ENCODE measurements at places on chromosomes 16 and 17. TPM values are rescaled to one million over a fixed set of nuclear protein-coding genes. Genes with fewer than 3 reads are reported as not detected.

Gene CDH8
- total RNA-seq: 7.0 TPM

DNA sequence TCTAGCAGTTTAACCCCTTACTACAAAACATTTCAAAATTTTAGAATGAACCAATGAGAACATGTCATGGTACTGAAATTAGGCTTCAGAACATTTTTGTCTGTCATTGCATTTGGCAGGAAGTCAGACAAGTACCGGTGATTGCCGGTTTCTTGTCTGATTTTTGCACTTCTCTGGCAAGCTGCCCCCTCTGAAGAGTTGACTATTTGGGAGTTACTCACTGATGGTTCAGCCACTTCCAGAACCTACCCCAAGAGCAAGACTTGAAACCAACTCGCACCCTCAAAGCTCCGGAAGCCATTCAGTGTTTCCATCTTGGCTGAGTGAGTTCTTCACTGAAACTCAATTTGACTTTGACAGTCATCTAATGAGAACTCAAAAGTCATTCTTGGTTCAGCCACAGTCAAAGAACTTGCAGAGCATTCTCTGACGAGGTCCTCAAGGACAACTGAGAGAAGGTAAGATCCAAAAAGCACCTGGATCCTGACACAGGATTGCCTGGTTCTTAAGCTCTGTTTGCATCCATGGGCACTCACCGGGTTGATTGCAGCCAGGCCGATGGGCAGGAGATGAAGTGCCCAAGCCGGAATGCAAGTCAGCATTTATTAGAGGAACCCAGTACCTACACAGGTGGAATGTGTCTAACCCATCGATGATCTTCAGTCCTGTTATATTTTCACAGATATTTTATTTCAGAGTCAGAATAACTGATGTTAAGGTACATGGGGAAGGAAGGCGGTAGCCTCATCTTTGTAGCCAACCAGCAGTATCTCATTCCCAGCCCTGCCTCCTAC, 93.6 kb downstream of the USP22 start:
- H3K36me3 ChIP-seq: no peaks in the 10 kb centered on the region
- no peak overlapping the region for H3K4me3 ChIP-seq
- DNase-seq: no peak

GRCh38 chr16:2027024-2028010, 615 bp downstream of the NHERF2 start:
- peak overlapping the region; percentile 55 for H3K27ac ChIP-seq
- H3K27me3 ChIP-seq: no peaks in the 10 kb centered on the region
- H3K36me3 ChIP-seq: peaks cover 3% of the 10 kb centered on the region
- DNase-seq: no peak
- H3K4me3 ChIP-seq: peak overlapping the region; percentile 90

DNA sequence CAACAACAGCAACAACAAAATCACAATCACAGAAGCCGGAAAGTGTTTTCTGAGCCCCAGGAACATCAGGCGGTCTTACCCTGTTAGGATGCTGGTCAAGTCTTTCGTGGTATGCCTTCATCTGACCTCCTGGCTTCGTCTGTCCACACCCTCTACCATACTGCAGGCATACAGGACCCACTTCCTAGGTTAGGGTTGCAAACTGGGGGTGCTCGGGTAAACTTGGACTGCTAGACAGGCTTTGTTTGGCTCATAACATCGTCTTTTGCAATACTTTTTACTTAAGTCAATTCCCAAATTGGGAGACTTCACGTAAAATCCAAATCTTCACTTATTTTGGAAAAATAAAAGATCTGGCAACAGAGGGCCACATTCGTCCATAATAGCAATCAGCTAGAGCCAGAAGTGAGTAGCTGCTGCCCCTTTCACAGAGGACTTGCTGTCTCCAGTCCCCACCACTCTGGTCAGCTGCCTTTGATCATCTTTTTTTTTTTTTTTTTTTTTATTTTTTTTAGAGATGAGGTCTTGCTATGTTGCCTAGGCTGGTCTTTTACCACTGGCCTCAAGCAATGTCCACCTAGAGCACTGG, 30.0 kb downstream of the CHD9 start:
- DNase-seq: no peak
- H3K4me3 ChIP-seq: no peak overlapping the region
- H3K27me3 ChIP-seq: no peaks in the 10 kb centered on the region
- H3K36me3 ChIP-seq: no peaks in the 10 kb centered on the region

DNA sequence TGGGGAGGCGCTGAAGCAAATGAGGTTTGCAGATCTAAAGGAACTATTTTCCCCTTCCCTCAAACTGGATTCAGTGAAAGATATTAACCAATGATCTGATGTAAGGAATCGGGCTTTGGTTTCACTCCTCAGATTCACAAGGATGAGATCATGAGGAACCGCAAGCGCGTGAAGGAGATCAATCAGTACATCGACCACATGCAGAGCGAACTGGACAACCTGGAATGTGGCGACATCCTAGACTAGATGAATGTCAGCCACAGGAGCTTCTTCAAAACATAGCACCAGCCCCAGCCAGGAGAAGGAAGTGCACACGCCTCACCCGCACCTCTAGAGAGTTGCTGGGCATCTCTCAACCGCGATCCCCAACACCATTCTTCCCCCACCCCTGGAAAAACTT, 22.5 kb downstream of the ATPAF2 start:
- peaks cover 18% of the 10 kb centered on the region for H3K36me3 ChIP-seq
- no peak overlapping the region for H3K27ac ChIP-seq
- no peak overlapping the region for H3K4me3 ChIP-seq
- H3K27me3 ChIP-seq: no peaks in the 10 kb centered on the region

- no peaks in the 10 kb centered on the region for H3K27me3 ChIP-seq
- no peak overlapping the region for H3K27ac ChIP-seq
- H3K4me1 ChIP-seq: peaks cover 7% of the 10 kb centered on the region
Measured at GRCh38 chr17:19415806-19416775, 5.1 kb downstream of the RNF112 start.

DNA sequence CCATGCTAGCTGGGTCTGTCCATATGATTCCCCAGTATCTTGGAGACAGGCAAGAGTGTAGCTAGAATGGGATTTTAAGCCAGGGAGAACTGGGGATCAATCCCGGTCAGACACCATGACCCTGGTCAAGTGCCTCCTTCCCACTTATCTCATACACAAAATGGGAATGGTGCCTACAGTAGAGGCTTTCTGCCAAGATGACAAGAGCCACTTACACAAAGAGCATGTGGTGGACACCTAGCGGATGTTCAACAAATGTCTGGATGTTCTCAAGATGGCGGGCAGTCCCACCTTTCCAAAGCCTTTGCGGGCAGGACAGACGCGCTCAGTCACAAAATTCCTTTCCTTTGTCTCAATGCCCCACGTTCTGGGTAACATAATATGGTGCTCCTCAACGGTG, 57.3 kb downstream of the MAF start:
- no peak overlapping the region for H3K4me3 ChIP-seq
- no peaks in the 10 kb centered on the region for H3K4me1 ChIP-seq
- no peaks in the 10 kb centered on the region for H3K36me3 ChIP-seq
- no peak overlapping the region for H3K27ac ChIP-seq
- no peak for DNase-seq
- no peaks in the 10 kb centered on the region for H3K27me3 ChIP-seq

DNA sequence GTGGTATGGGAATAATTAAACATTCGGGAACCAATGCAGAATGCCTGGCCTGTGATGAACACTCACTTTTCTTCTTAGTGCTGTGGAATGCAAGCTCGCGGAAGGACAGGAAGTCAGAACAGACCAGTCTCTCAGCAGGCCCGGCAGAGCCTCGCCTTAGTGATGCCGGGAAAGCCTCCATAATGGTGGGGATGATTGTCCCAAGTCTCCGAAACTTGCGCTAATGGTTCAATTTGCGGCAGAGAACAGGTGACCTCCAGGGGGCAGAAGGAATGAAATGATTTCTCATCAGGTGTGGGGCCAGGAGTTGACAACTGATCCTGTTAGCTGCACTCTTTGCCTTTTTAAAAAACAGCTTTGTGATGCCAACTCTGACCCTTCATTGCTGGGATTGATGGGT, 170.6 kb downstream of the GSG1L start:
- peaks cover 4% of the 10 kb centered on the region for H3K4me1 ChIP-seq
- no peak overlapping the region for H3K27ac ChIP-seq
- H3K27me3 ChIP-seq: no peaks in the 10 kb centered on the region
- no peaks in the 10 kb centered on the region for H3K36me3 ChIP-seq

GRCh38 chr17:75694536-75694935, 26.7 kb upstream of the ITGB4 start:
- H3K27ac ChIP-seq: peak overlapping the region; percentile 49
- H3K4me3 ChIP-seq: no peak overlapping the region
- H3K27me3 ChIP-seq: no peaks in the 10 kb centered on the region
- peaks cover 3% of the 10 kb centered on the region for H3K4me1 ChIP-seq
- H3K36me3 ChIP-seq: peaks cover 29% of the 10 kb centered on the region

- H3K27me3 ChIP-seq: no peaks in the 10 kb centered on the region
- H3K4me3 ChIP-seq: no peak overlapping the region
- H3K27ac ChIP-seq: no peak overlapping the region
- no peaks in the 10 kb centered on the region for H3K36me3 ChIP-seq
- no peak for DNase-seq
- no peaks in the 10 kb centered on the region for H3K4me1 ChIP-seq
Measured at GRCh38 chr17:66746736-66747135, 88.2 kb upstream of the CACNG5 start.

Gene MYH1
- total RNA-seq: not detected

GRCh38 chr16:66858740-66859396, 14.7 kb downstream of the CA7 start:
- no peaks in the 10 kb centered on the region for H3K4me1 ChIP-seq
- H3K27me3 ChIP-seq: no peaks in the 10 kb centered on the region
- no peak overlapping the region for H3K4me3 ChIP-seq
- no peak overlapping the region for H3K27ac ChIP-seq
